ENCODE measurements at places on chromosomes 5 and 9. TPM values are rescaled to one million over a fixed set of nuclear protein-coding genes. Genes with fewer than 3 reads are reported as not detected.

The PGGT1B gene
- total RNA-seq, result 92.0 TPM

The UBAC1 gene
- 54.9 TPM for total RNA-seq

The ADGRV1 gene
- total RNA-seq, result 12.9 TPM

The IRX2 gene
- 0.12 TPM for total RNA-seq

The SLC46A2 gene
- total RNA-seq, result not detected

The SLC34A1 gene
- total RNA-seq, result not detected

The OBP2B gene
- total RNA-seq, result not detected

The ADGRD2 gene
- not detected for total RNA-seq

The NSA2 gene
- 56.9 TPM for total RNA-seq

The HAPLN1 gene
- 3.8 TPM for total RNA-seq

The C5orf58 gene
- total RNA-seq, result not detected

The NMUR2 gene
- total RNA-seq, result not detected

The KCNT1 gene
- total RNA-seq, result not detected

The EXOSC3 gene
- 27.4 TPM for total RNA-seq

The PIP5K1B gene
- total RNA-seq, result 59.2 TPM

The LPAR1 gene
- 20.2 TPM for total RNA-seq

The MAMDC2 gene
- 7.0 TPM for total RNA-seq

The IARS1 gene
- 109 TPM for total RNA-seq

The PCDHGB1 gene
- total RNA-seq, result 0.15 TPM

The SLC1A3 gene
- 0.50 TPM for total RNA-seq

The C9 gene
- total RNA-seq, result 0.57 TPM

The TXNDC8 gene
- total RNA-seq, result not detected

The SHOC1 gene
- not detected for total RNA-seq

The CCDC107 gene
- total RNA-seq, result 38.3 TPM

The TAF11L5 gene
- not detected for total RNA-seq

The CCDC183 gene
- total RNA-seq, result 20.0 TPM

The BRD9 gene
- 22.3 TPM for total RNA-seq
